ENCODE measurements at places on chromosomes 12 and 14. TPM values are rescaled to one million over a fixed set of nuclear protein-coding genes. Genes with fewer than 3 reads are reported as not detected.

NRL gene
- total RNA-seq, result 1.5 TPM

CACNA1C gene
- 19.2 TPM for total RNA-seq

OTX2 gene
- total RNA-seq, result not detected

PTPN21 gene
- total RNA-seq, result 18.0 TPM

GALNT8 gene
- total RNA-seq, result not detected

GPR162 gene
- 1.4 TPM for total RNA-seq

PLCZ1 gene
- not detected for total RNA-seq

DAO gene
- not detected for total RNA-seq

GTF2H3 gene
- total RNA-seq, result 38.7 TPM

CAPRIN2 gene
- total RNA-seq, result 42.7 TPM

TEX52 gene
- total RNA-seq, result not detected

ENDOU gene
- not detected for total RNA-seq

HOXC10 gene
- 9.7 TPM for total RNA-seq

E2F7 gene
- total RNA-seq, result 16.5 TPM
